Left renal pelvis (tissue), 4 donors: ENCODE measurements at places on chromosomes 7 and 10.
A peak's percentile ranks its signal among the peaks of the same experiment; 100 is the strongest.

- no peak for DNase-seq
These were observed 99.2 kb upstream of the KDM7A start for GRCh38 chr7:140276001-140276400.

GRCh38 chr7:30683816-30684215 lies 1.6 kb upstream of the CRHR2 start:
- DNase-seq: no peak

GRCh38 chr7:34269084-34269483 lies 363.7 kb downstream of the BMPER start:
- DNase-seq: no peak

- DNase-seq: no peak
These were observed 3.1 kb downstream of the TBC1D12 start for GRCh38 chr10:94405406-94405805.

DNA sequence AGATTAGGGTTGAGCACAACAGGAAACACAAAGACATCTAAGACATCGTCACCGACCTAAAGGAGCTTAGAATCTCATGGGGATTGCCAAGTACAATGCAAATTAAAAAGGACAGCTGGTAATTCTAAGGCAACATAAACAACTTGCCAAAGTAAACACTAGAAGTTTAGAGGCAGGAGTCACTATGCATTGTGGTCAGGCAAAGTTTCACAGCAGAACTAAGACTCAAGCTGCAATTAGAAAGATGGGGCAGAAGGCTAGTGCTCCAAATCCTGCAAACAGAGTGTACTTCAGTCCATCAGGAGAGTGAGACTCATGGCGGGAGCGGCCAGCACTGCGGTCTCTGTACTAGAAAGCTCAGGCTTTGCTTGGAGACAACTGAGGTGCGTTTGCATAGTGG lies 52.7 kb downstream of the HIPK2 start:
- DNase-seq: no peak

GRCh38 chr10:37269554-37270256 lies 144.3 kb downstream of the ANKRD30A start:
- no peak for DNase-seq

DNA sequence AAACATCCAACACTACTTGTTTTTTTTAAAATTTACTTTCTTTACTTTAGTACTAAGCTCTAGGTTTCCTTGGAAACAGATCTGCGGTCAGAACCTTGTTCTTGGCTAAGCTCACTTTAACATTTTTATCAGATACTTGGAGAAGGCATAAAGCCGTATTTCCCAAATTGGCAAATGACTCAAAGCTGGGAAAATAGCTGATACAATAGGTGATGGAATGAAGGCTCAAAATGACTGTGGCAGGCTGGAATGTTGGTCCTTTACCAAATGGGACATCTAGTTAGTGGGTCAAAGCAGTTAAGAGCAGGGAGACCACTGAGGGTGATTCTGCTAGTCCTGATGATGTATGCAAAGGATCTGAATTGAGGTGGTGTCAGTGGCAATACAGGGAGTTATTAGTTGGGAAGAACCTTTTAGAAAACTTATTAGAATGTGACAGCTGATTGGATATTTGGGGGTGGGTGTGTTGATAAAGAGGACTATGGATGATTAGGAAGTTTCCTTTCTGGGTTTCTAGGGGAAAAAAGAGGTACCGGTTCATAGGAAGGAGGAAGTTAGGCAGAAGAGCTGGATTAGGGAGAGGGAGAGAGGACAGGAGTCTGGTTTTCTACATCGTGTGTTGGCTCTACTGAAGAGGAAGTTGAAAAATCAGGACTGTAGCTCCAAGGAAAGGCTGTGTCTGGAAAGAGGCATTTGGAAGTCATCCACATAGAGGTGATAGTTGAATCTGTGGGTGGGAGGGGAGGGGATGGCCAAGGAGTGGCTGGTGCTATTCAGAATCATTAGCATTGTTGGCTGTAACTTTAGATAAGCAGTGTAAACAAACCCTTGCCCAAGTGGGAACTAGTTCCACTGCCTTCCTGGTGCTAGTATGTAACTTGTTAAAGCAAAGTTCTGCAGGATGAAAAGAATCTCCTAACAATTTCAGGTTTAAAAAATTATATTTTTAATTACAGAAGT lies 13.1 kb downstream of the PLCE1 start:
- DNase-seq: no peak

GRCh38 chr10:61325223-61325960 lies 127.8 kb downstream of the TMEM26 start:
- no peak for DNase-seq

- DNase-seq: no peak
These were observed 179.6 kb downstream of the FZD1 start for GRCh38 chr7:91443862-91444261.

GRCh38 chr10:48929413-48929990 lies 10.1 kb downstream of the LRRC18 start:
- no peak for DNase-seq

- no peak for DNase-seq
These were observed 24.4 kb upstream of the ETV1 start for GRCh38 chr7:14013898-14014297.

DNA sequence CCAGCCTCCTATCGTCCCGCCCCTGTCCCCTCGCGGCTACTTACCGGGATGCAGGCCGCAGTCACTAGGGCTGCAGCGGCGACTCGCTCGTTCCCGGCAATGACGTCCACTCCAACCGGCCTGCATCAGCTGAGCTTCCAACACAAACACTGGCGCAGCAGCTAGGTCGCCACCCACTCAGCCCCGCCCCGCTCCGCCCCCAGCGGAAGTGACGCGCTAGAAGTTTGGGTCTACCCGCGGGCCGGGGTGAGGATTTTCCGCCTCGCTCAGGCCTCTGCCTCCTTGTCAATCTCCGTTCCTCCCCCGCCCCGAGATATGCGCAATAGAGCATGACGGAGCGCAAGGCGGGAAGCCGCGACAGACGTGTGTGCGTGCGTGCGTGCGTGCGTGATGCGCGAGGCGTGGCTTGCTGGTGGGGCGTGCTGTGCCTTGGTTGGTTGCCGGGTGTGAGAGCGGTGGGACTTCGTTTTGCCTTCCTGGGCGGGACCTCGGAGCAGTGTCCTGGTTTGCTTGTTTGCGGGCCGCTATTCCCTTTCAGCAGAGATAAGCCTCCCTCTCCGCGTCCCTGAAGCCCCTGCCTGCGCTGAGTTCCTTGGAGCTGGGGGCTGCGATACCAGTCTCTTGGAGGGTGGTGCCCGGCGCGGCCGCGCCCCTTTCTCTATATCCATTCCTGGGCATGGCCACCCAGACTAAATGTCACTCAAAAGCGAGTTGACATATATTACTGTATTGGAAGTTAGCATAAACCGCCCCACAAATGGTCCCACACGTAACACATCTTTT lies at the start of gene PNPLA8:
PNPLA8 (minus strand) TSS at position 151 of the 783 bp plus-strand sequence. CDS start 10,644 bp downstream, outside the sequence.
- peak; percentile 97 for DNase-seq
